ENCODE measurements at places on chromosomes 6 and 20.

DNA sequence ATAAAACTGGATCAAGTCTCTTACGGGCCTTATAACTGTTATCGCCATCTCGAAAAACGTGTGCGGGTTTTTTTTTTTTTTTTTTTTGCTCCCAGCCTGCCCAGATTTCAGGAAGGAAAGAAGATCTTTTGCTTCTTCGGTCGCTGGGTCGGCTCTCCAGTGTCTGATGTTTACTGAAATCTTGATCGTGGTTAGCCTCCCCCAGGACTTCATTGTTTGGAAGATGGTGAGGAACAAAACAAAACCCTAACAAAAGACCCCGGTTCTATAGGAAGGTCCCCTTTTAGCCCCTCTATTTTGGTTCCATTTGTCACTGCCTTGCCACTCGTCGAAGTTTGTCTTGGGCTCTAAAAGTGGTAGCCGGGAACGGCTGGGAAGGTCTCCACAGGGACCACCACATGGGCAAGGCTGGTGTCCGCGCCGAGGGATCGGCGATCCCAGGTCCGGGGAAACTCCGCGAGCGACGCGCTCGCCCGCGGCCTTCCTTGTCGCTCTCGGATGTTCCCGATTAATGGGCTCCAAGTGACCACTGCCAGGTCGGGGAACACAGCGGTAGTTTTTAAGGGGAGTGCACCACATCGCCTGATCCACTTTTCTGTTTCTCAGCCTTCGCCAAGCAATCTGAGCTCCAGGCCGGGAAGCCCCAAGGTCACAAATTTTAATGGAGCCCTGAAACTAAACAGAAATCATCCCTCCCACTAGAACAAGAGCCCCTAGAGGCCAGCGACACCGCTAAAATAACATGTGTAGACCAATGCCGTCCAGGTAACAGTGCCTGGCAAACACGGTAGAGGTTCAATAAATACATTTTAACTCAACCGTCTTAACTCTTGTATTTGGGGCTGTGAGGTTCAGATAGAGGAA, 27.0 kb downstream of the TRIM27 start:
- H3K36me3 ChIP-seq = peaks cover 43% of the 10 kb centered on the region
- DNase-seq = peak; percentile 59
- peaks cover 3% of the 10 kb centered on the region for H3K27me3 ChIP-seq
- peak overlapping the region; percentile 99 for H3K27ac ChIP-seq
- peaks cover 16% of the 10 kb centered on the region for H3K4me1 ChIP-seq

DNA sequence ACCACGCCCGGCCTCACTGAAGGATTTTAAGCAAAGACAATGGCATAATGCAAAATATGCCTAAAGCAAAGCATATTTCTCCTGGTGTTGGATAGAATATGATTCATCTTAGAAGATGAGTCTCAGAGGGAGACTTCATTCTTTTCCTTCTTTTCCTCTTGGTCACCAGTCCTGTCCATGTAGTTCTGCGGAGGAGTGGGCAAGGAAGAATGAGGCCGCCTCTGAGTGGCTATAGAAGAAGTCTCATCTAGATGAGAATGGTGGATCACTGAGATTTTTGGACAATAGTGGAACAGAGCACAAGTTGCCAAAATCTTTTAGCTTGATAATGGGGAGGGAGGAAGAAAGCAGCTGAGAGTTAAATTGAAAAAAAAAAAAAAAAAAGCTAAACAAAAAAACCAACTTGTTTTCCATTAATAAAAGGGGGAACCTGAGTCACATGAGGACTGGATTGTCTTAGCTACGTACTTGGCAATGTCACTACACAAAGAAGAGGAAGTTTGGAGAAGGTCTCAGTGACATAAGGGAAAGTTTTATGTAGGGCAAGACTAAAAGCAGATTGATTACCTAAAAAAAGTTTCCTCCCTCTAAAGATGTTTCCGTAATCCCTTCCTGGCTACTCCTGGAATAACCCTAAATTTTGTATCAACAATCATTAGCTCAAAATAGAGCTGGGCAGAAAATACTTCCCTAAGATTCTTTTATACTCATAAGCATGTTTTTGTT, 6.0 kb downstream of the CD83 start:
- no peak overlapping the region for H3K4me3 ChIP-seq
- H3K27me3 ChIP-seq = no peaks in the 10 kb centered on the region
- DNase-seq = no peak
- H3K36me3 ChIP-seq = peaks cover 99% of the 10 kb centered on the region
- no peak overlapping the region for H3K27ac ChIP-seq
- peaks cover 75% of the 10 kb centered on the region for H3K4me1 ChIP-seq

DNA sequence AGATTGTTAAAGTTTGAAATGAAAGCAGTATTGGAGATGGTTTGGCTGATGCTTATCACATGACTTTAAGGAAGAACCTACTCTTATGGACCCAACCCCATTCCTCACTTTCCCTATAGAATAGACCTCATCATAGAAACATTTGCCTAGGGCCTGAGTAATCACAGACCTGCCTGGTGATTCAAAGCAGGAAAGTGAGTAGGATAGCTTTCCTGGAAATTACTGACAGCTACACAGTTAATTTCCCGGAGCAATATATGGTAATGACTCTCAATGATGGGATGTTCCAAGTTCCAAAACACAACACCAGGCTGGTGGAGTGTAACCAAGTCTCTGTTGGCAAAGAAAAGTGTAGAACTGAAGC, 233.8 kb downstream of the SIM1 start:
- peak overlapping the region; percentile 78 for H3K27ac ChIP-seq
- peaks cover 38% of the 10 kb centered on the region for H3K27me3 ChIP-seq
- no peak for DNase-seq
- H3K4me3 ChIP-seq = no peak overlapping the region
- no peaks in the 10 kb centered on the region for H3K36me3 ChIP-seq

- no peaks in the 10 kb centered on the region for H3K4me1 ChIP-seq
- no peak overlapping the region for H3K27ac ChIP-seq
- H3K4me3 ChIP-seq = no peak overlapping the region
- H3K27me3 ChIP-seq = peaks cover 24% of the 10 kb centered on the region
These were observed 499.0 kb upstream of the SULF2 start for GRCh38 chr20:48284315-48284714.

- H3K36me3 ChIP-seq = peaks cover 58% of the 10 kb centered on the region
- H3K27me3 ChIP-seq = no peaks in the 10 kb centered on the region
- H3K4me1 ChIP-seq = peaks cover 9% of the 10 kb centered on the region
- H3K27ac ChIP-seq = no peak overlapping the region
- DNase-seq = no peak
- H3K4me3 ChIP-seq = no peak overlapping the region
These were observed 46.1 kb downstream of the POU3F2 start for GRCh38 chr6:98880486-98880885.

- H3K36me3 ChIP-seq = no peaks in the 10 kb centered on the region
- DNase-seq = peak; percentile 64
- peaks cover 16% of the 10 kb centered on the region for H3K4me1 ChIP-seq
- peak overlapping the region; percentile 61 for H3K27ac ChIP-seq
- H3K27me3 ChIP-seq = peaks cover 60% of the 10 kb centered on the region
- H3K4me3 ChIP-seq = peak overlapping the region; percentile 62
These were observed 38.9 kb upstream of the PMEPA1 start for GRCh38 chr20:57748601-57749130.

DNA sequence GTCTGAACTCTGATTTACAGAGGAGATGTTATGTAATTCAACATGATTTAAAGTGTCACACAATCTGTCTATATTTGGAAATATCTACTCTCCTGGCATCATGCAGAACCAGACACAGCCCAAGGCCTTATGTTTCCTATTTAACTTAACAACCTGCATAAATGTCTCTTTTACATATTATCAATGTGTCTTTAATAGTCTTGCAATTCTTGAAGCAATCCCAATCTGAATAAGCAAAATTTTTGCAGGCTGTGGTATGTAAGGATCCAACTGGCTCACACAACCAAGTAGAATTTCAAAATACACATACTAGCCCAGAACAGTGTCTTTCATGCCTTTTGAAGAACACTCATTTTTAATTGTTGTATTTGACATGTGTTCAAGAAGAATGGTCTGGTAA, 443.2 kb downstream of the MAFB start:
- DNase-seq = no peak
- peaks cover 9% of the 10 kb centered on the region for H3K27me3 ChIP-seq
- no peak overlapping the region for H3K4me3 ChIP-seq
- no peaks in the 10 kb centered on the region for H3K4me1 ChIP-seq
- H3K36me3 ChIP-seq = no peaks in the 10 kb centered on the region
- H3K27ac ChIP-seq = no peak overlapping the region

GRCh38 chr6:72704979-72705378, 83.1 kb downstream of the KCNQ5 start:
- H3K36me3 ChIP-seq = peaks cover 11% of the 10 kb centered on the region
- no peak overlapping the region for H3K27ac ChIP-seq
- H3K4me1 ChIP-seq = no peaks in the 10 kb centered on the region

GRCh38 chr6:52496631-52497030, 76.5 kb downstream of the EFHC1 start:
- no peak for DNase-seq
- H3K27me3 ChIP-seq = no peaks in the 10 kb centered on the region
- no peak overlapping the region for H3K4me3 ChIP-seq
- H3K4me1 ChIP-seq = peaks cover 1% of the 10 kb centered on the region
- H3K27ac ChIP-seq = no peak overlapping the region
- H3K36me3 ChIP-seq = no peaks in the 10 kb centered on the region

DNA sequence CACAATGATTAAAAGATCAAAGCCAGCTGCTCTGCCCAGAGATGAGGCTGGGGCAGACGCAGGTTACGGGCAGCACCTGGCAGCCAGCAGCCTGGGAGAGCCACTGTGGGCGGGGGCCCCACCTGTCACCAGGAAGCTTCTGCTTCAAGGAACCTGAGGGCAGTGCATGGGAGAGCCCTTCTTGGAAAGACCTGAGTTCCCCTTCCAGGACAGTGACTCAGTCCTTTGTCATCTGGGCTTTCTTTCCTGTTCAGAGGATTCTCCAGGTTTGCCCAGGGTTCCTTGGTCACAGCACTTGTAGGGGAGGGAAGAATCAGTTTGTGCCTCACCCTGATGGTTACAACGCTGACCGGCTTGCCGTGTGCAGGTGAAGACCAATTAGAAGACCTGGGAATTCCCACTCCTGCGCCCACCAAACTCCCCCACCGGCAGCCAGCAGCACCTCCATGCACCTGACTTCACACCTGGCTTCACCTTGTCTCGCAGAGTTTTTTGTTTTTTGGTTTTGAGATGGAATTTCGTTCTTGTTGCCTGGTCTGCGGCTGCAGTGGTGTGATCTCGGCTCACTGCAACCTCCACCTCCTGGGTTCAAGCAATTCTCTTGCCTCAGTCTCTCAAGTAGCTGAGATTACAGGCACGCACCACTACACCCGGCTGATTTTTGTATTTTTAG, 2.0 kb downstream of the ZBP1 start:
- H3K27ac ChIP-seq = peak overlapping the region; percentile 93
- H3K27me3 ChIP-seq = no peaks in the 10 kb centered on the region
- peaks cover 62% of the 10 kb centered on the region for H3K4me1 ChIP-seq
- peak overlapping the region; percentile 69 for H3K4me3 ChIP-seq

DNA sequence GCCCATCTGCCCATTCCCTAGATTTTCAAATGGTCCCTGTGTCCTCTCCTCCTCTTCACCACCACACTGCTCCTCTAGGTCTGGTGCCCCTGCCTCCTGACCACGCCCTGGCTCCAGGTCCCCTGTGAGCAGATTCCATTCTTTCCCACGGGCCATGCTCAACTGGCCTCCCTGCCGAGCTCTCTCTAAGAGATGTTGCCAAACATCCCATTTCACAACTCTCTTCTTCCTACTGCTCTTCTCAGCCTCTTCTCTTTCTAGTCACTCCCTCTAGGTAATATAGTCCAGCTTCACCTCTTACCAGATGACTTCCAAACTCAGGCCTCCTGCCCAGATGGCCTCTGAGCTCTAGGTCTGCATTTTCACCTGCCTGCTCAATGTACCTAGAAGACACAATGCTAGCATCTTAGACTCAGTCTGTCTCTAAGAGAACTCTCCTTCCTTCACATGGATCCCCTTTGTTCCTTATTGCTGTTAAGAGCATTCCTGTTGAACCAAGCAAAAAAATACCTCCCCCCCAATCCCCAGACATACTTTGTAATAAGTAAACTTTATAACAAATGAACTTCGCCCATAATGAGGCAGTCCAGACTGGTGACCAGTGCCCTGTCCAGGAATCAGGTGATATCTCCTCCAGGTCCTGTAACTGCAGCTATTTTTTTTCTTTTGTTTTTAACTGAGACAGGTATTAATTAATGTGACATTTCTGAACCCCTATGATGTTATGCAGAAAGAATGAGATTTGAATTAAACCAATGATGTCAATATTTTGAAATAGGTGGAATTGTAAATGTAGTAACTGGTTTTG, 79.0 kb downstream of the LYRM4 start:
- peaks cover 28% of the 10 kb centered on the region for H3K4me1 ChIP-seq
- H3K4me3 ChIP-seq = no peak overlapping the region
- H3K36me3 ChIP-seq = peaks cover 15% of the 10 kb centered on the region
- H3K27me3 ChIP-seq = no peaks in the 10 kb centered on the region

- no peak overlapping the region for H3K27ac ChIP-seq
- no peak overlapping the region for H3K4me3 ChIP-seq
- H3K27me3 ChIP-seq = peaks cover 22% of the 10 kb centered on the region
- no peaks in the 10 kb centered on the region for H3K36me3 ChIP-seq
- H3K4me1 ChIP-seq = no peaks in the 10 kb centered on the region
- no peak for DNase-seq
These were observed 33.2 kb upstream of the TASP1 start for GRCh38 chr20:13671916-13672378.

DNA sequence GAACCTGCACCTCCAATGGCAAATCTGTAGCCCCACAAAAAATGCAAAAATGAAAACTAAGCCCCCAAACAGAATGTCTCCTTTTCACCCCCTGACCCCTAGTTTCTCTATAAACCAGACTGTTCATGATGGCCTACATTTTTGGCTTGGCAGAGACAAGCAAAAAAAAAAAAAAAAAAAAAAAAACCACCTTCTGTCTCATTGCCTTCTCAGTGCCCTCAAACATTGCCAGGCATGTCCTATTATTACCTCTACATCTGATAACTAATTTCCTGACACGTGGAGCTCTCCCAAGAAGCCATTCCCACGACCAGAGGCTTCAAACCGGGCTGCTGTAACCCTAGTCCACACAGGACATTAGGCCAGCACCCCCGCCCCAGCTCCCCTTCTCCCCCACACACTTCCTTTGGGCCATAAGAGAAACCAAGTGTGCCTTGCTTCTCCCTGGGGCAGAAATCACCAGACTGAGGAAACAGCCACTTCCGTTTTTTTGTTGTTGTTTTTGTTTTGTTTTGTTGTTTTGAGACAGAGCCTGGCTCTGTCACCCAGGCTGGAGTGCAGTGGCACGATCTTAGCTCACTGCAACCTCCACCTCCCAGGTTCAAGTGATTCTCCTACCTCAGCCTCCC, 65.4 kb downstream of the GPR6 start:
- no peak for DNase-seq
- no peaks in the 10 kb centered on the region for H3K27me3 ChIP-seq
- H3K27ac ChIP-seq = no peak overlapping the region
- peaks cover 17% of the 10 kb centered on the region for H3K4me1 ChIP-seq
- H3K36me3 ChIP-seq = no peaks in the 10 kb centered on the region
- no peak overlapping the region for H3K4me3 ChIP-seq

Data from activated T-cell treated with anti-CD3 and anti-CD28 coated beads, Interleukin-2, amount 50 U/mL, for 24 hours (primary cell).